ENCODE measurements at places on chromosomes 6 and 20.
A peak's percentile ranks its signal among the peaks of the same experiment; 100 is the strongest.

GRCh38 chr6:114718186-114718585, 375.4 kb upstream of the HS3ST5 start:
- DNase-seq, result no peak

DNA sequence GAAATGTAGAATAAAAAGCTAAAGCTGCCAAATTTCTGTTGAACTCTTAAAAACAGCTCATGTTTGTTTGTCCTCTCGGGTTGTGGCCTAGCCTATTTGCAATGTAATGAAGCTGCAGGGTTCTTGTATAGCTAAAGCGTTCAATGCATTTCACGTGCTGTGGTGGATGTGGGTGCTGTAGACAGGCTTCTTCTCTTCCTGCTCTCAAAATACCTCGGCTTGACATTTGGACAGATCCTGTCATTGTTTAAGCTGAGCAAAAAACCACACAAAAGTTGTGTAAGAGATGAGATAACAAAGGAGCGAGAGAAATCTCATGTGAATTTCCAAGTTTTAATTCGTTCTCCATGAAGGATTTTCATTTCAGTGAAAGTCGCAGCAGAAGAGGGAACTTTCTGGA, 196.3 kb upstream of the UST start:
- no peak for DNase-seq

- DNase-seq, result no peak
These were observed 189.4 kb downstream of the DLL1 start for GRCh38 chr6:170101281-170102035.

GRCh38 chr6:38836585-38836984, 121.5 kb downstream of the DNAH8 start:
- no peak for DNase-seq

GRCh38 chr20:10805764-10806163, 132.0 kb upstream of the JAG1 start:
- DNase-seq, result no peak

GRCh38 chr6:29813809-29814208, 13.8 kb upstream of the HLA-G start:
- DNase-seq, result no peak

GRCh38 chr20:63029358-63030121, 22.8 kb upstream of the BHLHE23 start:
- no peak for DNase-seq

DNA sequence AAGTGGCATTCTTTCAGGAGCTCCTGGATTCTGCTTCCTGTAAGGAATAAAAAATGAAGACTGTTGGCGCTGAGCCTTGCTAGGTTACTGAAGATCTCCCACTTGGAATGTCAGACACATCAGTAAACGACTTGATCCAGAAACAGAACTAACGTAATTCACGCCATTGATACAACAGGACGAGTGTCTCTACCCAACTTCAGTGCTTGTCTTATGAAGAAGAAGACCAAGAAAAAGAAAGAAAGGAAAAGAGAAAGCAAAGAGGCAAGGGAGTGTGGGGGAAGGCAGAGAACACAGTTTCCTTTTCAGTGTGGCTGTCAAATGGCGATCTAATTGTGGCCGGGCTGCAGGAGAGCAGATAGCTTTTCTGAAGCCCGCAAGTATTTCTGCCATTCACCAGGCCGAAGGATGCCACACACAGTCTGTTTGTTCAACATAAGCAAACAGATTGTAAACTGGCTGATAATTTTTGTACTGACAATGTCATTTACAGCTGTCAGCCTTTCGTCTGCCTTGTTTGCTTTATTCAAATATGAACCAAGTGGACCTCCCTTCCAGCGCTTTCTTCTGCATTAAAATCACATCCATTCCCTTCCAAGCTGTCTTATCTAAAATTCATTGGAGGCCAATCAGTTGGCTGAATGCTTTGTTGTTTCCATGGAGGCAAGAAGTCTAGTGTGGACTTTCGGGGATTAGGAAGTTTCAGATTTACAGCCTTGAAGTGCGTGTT, 180.6 kb downstream of the FOXA2 start:
- DNase-seq, result no peak

GRCh38 chr6:145898376-145898775, 65.8 kb downstream of the SHPRH start:
- no peak for DNase-seq

DNA sequence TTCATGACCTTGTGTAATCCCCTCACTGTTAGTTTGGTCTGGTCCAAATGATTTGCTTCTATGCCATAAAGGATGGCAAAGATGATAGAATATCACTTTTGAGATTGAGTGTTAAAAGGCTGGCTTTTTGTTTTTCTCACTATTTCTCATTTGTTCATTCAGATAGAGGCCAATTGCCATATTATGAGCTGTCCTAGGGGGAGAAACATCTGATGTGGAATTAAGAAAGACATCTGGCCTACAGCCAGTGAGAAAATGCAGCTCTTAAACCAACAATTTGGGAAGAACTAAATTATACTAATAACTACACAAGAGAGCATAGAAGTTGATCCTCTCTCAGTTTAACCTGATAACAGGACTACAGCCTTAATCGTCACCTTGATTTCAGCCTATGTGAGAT, 1668.6 kb downstream of the GRIK2 start:
- no peak for DNase-seq

DNA sequence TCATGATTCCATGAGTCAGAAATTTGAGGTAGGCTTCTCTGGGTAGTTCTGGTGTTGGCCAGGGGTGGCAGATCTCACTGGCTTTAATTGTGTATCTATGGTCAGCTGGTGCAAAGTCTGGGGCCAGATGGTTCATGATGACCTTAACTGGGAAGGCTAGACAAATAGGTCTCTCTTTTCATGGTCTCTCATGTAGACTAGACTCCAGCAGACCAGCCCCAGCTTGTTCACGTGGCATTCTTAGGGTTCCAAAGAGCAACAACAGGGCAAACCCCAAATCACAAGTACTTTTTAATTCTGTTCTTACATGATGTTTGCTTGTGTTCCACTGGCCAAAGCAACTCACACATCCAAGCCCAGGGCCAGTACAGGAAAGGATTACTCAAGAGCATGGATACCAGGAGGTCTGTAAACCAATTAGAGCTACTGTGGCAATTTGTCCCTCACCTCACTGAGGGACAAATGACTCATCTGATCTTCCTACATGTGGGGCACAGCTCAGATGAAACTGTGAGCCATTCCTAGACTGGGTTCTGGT, 79.5 kb upstream of the PBOV1 start:
- DNase-seq, result no peak

GRCh38 chr20:31713312-31714273, 9.1 kb downstream of the BCL2L1 start:
- no peak for DNase-seq

DNA sequence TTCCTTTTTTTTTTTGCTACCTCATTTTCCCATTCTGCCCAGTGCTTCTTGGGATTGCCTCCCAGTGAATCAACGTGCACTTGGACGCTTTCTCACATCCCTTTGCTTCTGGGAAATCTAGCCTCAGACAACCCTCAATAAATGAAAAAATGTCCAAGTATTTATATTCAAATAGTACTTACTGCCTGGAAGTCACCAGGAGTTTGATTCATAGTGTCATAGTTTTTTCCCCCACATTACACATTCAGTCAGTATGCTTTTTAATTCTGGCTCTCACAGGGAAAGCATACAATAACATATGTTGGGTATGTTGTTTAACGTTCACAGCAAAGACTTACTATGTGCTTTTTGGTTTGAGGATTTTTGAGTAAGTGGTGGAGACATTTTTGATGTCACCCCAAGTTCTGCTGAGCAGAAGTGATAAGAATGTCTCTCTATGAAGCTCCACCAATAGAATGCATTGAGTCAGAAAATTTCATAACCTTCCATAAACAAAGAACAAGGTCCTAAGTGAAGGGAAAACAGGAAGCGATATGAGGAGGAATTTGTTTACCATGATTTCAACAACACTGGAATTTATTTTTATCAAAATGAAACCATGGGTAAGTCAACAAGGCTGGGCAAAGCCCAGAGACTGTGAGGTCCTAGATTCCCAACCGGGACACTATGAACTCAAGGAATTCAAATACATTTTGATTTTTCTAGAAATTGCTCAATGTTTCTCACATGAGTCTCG, 301.2 kb upstream of the BMP2 start:
- no peak for DNase-seq

DNA sequence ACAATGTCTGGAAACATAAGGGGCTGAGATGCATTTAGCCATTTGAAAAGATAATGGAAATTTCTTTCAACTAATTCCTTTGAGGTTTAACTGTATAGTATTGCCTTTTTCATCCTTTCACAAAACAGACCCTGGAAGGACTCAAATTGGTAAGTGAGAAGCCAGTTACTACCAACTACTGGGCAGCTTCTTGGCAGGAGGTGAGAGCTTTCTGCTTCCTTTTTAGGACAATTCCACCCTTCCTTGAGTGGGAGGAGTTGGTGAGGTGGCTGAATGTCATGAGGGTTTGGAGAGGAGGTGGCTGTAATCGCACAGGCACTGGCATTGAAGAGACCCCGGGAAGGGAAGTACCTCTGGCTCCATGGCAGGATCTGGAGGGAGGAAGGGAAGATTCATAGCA, 341.1 kb downstream of the NRN1 start:
- DNase-seq, result no peak

GRCh38 chr6:122778985-122779661, 393 bp upstream of the FABP7 start:
- no peak for DNase-seq

DNA sequence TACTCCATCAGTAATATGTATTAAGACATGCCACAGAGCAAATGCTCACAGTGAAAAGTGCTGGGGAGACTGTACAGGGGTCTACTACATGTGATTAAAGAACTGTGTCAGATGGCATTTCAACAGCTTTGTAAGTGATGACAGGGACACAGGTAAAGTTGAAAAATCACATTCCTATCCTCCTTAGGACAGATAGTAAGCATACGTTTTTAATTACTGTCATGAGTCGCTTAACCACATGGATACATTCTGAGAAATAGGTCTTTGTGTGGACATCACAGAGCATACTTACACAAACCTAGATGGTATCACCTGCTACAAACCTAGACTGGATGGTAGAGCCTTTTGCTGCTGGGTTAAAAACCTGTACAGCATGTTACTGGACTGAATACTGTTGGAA, 645.8 kb upstream of the AGPAT4 start:
- DNase-seq, result no peak

- no peak for DNase-seq
These were observed 61.2 kb upstream of the SIRPG start for GRCh38 chr20:1718604-1719384.

DNA sequence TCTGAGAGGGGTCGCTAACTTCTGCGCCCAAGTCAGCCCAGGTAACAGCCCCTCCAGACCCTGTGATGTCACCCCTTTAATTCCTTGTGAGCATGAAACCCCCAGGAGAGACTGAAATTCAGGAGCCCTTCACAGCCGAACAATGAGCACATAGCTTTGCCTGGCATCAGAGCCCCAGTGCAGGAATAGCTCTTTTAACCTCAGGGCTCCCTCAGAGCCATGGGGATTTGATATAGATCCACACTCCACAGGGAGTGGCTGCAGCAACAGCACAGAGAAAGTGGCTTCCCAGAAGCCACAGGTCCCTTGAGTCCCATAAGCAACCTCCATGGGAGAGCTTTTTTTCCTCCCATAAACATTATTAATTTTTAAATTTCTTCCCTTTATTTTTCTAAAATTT, 150.0 kb upstream of the MARCKS start:
- no peak for DNase-seq

GRCh38 chr6:127690092-127690491, 113.1 kb downstream of the C6orf58 start:
- no peak for DNase-seq

- no peak for DNase-seq
These were observed 94.8 kb upstream of the PHACTR1 start for GRCh38 chr6:12621754-12622153.

- DNase-seq, result no peak
These were observed 226.5 kb downstream of the BTBD9 start for GRCh38 chr6:38413102-38413800.

- DNase-seq, result peak; percentile 47
These were observed 112.8 kb downstream of the HFE start for GRCh38 chr6:26199773-26200764.

DNA sequence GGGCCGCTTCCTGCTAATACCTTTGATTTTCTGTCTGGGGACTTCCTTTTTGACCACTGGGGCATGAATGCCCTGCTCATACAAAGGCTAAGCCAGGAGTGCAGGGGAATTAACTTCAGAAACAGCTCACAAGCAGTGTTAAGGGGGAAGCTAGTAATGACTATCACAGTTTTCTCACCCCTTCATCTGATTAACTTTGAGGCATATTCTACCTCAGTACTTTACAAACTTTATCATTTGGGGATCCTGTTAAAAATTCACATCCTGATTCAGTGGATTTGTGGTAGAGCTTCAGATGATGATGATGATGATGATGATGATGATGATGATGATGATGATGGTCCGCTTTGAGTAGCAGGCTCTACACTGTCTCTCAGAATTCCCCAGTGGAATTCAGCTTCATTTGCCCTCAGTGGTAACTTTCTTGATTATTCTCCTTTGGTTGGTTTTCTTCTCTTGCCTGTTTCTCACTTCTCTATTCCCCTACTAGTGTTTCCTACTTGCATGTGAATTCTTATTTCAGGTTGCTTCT, 78.4 kb upstream of the TMEM170B start:
- DNase-seq, result no peak

GRCh38 chr20:45100563-45101245, at the start of gene KCNS1:
Gene KCNS1, minus strand, starts transcription at chr20:45101127. Its CDS starts 1,891 bp downstream, at chr20:45099236.
- no peak for DNase-seq

DNA sequence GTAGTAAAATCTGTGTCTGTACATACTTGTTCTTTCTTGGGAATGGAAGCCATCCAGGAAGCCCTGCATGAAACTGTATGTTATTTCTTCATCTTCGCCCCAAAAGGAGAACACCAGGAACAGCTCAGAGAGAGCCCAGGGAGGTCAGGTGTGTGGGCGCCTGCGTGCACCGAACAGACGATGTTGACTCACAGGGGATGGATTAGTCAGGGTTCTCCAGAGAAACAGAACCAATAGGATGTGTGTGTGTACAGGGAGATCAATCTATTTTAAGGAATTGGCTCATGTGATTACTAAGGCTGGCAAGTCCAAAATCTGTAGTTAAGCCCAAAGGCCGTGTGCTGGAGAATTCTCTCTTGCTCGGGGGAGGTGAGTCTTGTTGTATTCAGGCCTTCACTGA, 45.7 kb downstream of the RNASET2 start:
- no peak for DNase-seq

DNA sequence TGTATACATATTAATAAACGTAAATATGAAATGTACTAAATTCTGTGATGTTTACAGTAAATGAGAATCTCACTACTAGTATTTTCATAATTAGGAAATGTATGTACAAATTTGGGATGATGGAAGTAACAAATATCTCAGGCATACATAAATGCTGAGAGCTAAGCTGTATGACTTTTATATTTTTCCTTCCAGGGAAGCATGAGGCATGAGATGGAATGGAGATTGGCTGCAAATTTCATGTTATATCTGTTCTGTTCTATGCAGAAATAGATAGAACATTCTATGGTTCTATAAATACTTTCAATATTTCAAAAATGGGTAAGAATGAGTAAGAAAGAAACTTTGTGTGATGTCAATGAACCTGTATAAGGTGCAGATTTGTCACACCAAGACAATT, 335.2 kb downstream of the KHDRBS2 start:
- no peak for DNase-seq

All from T-helper 17 cell (primary cell).